ENCODE measurements at places on chromosomes 3 and 15. TPM values are rescaled to one million over a fixed set of nuclear protein-coding genes. Genes with fewer than 3 reads are reported as not detected.
A peak's percentile ranks its signal among the peaks of the same experiment; 100 is the strongest.

GRCh38 chr15:63392361-63393009, 10.8 kb upstream of the CA12 start:
- no peak for DNase-seq

- DNase-seq = no peak
Observed at GRCh38 chr15:63030101-63030551, 12.4 kb upstream of the TPM1 start.

GRCh38 chr3:105555206-105555605, 188.5 kb downstream of the ALCAM start:
- no peak for DNase-seq

GRCh38 chr3:11570789-11571495, 72.8 kb downstream of the VGLL4 start:
- DNase-seq = no peak

Gene ITGA11
- 360 TPM for total RNA-seq

DNA sequence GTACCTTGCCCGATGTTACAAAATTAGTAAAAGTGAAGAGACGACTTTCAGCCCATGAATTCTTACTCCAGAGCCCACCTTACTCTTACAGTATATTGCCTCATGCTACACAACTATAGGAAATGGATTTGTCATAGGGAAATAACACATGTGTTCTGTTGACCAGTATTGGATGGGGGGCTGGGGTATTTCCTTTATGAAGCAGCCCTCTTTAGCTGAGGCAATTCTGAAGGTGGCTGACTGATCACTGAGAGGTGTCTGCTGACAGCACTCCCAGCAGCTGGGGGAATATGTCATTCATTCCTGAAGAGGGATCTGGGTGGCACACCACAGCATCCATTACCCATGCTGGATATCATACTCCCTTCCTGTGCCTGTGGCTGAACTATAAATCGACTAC, 6.4 kb upstream of the GOLM2 start:
- no peak for DNase-seq

GRCh38 chr15:52180851-52181450, 10.2 kb downstream of the GNB5 start:
- DNase-seq = no peak

DNA sequence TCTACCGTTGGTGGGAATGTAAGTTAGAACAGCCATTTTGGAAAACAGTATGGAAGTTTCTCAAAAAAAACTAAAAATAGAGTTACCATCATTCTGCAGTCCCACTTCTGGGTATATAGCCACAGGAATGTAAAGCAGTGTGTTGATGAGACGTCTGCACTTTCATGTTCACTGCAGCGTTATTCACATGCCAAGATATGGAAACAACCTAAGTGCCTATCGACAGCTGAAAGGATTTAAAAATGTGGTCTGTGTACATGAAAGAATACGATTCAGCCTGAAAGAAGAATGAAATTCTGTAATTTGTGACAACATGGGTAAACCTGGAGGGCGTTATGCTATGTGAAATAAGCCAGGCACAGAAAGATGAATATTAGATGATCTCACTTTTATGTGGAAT, 157.7 kb downstream of the THSD4 start:
- no peak for DNase-seq

- no peak for DNase-seq
Observed at GRCh38 chr15:37101980-37102304, 1.6 kb upstream of the MEIS2 start.

- DNase-seq = no peak
Observed at GRCh38 chr15:55683376-55683775, 59.6 kb downstream of the PRTG start.

Gene PHLDB2
- 99.0 TPM for total RNA-seq

DNA sequence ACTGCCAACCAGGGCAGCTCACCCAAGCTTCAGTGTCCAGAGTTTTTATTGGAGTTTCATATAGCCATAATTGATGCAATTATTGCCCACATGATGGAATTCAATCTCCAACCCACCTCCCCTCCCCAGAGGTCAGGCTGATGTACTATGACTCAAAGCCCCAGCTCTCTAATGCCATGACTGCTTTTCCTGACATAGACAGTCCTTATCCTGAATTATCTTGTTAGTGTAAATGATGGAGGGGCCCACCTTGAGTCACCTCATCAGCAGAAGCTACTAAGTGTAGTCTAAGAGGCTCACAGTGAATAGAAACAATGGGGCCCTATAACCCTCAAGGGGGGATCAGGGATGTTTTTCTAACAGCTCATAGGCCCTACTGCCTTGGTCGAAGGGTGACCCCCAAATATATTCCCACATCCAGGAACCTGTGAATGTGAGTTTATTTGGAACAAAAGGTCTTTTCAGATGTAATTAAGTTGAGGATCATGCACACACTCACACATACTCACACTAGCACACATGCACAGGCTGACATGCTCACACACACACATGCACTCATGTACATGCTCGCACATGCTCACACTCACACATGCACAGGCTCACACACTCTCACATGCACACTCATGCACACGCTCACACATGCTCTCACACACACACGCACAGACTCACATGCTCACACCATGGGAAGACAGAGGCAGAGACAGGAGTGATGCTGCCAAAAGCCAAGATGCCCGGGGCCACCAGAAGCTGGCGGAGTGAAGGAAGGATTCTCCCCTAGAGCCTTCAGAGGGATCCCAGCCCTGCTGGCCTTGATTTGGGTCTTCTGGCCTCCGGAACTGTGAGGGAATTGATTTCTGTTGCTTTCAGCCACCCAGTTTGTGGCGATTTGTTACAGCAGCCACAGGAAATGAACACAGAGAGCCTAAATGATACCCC, 131.2 kb upstream of the SMAD3 start:
- DNase-seq = no peak

Gene CKMT1A
- total RNA-seq = not detected

DNA sequence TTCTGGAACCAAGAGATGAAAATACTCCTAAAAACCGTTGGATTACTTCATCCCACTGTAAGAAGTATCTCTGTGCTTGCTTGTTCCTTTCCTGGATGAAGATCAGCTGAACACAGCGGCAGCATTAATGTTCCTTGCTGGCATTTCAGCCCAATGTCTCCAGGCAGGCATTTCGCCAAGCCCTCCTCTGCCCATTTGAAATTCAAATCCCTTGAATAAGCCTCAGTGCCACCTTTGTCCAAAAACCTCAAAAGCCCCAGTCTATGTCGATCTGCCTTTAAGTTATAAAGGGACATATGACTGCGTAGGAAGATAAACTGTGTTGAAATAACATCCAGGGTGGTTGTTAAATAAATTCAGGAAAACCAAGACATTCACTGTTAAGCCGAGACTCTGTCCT, 156.8 kb upstream of the PDZRN3 start:
- no peak for DNase-seq

Gene MED12L
- total RNA-seq = 0.27 TPM

Gene NR1D2
- total RNA-seq = 33.0 TPM

- no peak for DNase-seq
Observed at GRCh38 chr3:73401616-73402279, 223.0 kb downstream of the PDZRN3 start.

- no peak for DNase-seq
Observed at GRCh38 chr3:25679166-25679565, 14.5 kb upstream of the TOP2B start.

- DNase-seq = no peak
Observed at GRCh38 chr3:187296058-187296457, 4.5 kb upstream of the MASP1 start.

Gene HIGD2B
- not detected for total RNA-seq

DNA sequence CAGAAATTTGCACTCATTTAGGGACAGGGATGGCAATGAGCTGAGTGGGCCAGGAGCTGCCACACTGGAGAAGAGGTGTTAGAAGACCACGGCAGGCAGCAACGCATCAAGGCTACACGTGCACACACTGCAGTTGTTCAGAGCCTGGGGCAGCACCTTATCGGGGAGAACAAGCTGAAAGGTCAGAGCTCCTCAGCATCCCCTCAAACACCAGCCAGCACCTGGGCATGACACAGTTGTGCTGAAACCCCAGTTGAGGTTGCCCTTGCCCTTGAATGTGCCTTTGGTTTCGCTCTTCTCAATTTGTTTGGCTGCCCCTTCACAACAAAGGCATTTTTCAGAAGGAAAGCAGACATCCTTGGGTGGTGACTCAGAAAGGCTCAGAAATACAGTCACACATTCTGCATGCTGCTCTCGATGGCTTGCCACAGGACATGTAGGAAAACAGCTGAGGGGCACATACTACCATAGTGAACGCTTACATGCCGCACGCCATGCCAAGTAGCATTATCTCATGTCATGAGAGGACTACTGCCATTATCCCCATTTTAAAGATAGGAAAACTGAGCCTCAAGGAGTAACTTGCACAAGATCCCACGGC, 57.6 kb downstream of the ST8SIA2 start:
- no peak for DNase-seq

DNA sequence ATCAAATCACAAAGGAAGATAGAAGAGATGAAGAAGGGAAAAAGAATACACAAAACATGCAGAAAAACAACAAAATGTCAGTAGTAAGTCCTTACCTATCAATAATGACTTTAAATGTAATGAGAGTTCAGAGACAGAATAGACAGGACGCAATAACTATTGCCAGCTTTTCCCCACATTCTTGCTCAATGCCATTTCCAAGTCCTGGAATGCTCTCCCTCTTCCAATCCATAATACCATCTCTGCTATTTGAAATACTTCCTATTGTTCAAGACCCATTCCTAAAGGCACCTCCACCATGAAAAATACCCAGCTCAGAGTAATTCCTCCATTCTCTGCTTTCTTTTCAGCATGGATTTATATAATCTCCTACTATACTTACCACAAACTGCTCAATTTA, 33.4 kb downstream of the CCDC54 start:
- DNase-seq = no peak

DNA sequence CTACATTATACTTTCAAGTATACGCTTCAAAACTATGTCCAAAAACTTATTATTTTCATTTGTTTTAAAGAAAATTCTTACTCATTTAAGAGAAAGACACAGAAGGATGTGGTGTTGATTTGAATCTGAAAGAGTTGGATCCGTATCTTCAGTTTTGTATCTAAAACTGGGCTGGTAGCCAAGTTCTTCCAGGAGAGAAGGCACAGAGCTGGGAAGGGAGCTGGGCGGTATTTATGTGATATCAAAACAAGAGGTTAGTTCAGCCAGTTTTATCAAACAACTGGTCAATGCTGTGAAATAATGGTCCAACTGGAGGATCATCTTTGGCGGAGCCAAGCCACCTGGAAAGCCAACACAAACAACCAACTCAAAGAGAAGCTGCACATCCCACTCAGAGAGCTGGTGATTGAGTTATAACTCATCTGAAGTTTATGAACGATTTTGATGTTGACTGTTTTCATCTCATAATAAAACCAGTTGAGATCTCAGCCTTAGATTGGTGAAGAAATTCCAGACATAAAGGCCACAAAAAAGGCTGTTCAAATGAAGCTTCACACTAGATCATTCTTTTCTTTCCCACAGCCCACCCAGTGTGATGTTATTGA, 489.6 kb upstream of the RASGRP1 start:
- no peak for DNase-seq

DNA sequence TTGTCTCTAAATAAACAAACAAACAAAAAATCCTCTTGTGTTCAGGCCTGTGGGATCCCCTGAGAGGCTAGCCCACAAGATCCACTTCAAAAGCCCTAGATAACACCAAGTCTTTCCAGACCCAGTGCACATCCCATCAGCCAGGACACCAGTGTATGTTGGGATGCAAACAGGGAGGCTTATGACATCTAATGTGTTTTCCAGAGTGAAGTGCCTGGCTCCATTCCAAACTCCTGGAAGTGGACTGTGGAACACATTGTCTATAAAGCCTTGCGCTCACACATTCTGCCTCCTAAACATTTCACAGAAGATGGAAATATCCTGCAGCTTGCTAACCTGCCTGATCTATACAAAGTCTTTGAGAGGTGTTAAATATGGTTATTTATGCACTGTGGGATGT, 57.0 kb downstream of the MLH1 start:
- DNase-seq = no peak

DNA sequence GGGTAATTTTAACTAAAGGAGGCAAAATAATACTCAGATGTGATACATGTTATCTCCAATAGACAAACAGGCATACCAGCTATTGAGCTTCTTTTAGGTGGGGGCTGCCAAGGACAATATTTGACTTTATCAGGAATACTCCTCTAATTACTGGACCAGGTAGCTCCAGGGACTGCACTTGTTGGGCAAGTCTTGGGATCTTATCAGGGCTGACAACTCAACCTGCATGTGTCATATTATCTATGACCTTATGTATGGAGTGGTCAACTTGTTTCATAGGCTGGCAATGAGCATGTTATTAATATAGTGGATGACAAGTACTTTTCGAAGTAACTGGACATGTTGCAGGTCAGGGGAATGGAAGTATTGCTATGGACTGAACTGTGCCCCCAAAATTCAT, 15.0 kb upstream of the ZNF445 start:
- DNase-seq = no peak

GRCh38 chr15:67189326-67190051, 65.0 kb downstream of the AAGAB start:
- DNase-seq = peak; percentile 87

- no peak for DNase-seq
Observed at GRCh38 chr15:39269821-39270220, 311.1 kb upstream of the THBS1 start.

- DNase-seq = no peak
Observed at GRCh38 chr3:110352841-110353604, 718.6 kb upstream of the NECTIN3 start.

- DNase-seq = peak; percentile 64
Observed at GRCh38 chr3:186930143-186930640, at the start of gene ST6GAL1. TSS of gene ST6GAL1 (plus strand) at chr3:186930526. CDS start at chr3:187042704, 112,178 bp downstream.

Gene TCTA
- total RNA-seq = 25.7 TPM

DNA sequence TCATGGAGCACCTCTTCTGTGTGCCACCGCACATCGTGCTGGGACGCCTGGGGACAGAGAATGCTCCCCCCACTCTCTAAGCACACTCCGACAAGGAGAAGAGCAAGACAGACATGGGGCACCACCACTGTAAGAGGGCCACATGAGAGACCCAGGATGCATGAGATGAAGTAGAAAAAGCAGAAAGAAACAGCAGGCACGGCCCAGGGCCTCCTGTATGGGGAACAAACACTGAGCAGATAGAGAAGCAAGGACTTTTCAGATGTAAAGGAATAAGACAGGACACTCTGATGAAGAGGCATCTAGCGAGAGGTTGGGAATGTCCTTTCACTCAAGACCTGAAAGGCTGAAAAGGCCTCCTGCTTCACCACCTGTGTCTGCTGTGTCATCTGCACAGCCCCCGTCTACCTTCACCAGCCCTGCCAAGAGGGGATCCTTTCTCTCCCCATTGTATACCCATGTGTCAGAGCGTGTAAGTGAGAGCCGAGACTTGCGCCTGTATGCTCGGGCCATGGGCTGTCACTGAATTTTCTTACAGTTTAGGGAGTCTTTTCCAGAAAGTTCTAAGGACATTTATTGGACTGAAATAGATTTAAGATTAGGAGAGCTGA, 125.6 kb downstream of the LRRK1 start:
- no peak for DNase-seq

Measured in thoracic aorta (tissue), 2 donors.